T-helper 22 cell (primary cell): ENCODE measurements at places on chromosomes 5 and 9.

DNA sequence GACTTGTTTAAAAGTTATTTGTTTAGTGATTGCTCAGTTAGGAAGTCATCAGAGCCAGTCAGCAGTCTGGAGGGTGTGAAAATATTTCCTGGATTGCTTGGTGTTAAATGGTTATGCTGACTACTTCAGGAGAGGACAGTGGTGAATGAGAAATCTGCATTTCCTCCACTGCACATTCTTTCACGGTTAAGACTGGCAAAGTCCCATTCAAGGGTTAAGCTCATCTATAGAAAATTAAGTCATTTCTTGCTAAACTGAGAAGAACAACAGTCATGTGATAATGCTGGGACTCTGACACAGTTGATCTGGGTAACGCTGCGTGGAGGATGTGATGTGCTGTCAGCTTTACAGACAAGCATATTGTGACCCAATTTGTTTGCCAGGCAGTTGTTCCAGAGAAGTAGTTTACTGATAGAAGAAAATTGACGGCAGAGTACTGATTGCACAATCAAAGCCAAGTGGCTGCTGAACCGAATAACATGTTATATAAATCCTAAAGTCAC, 80.4 kb downstream of the GRAMD2B start:
- DNase-seq = no peak

DNA sequence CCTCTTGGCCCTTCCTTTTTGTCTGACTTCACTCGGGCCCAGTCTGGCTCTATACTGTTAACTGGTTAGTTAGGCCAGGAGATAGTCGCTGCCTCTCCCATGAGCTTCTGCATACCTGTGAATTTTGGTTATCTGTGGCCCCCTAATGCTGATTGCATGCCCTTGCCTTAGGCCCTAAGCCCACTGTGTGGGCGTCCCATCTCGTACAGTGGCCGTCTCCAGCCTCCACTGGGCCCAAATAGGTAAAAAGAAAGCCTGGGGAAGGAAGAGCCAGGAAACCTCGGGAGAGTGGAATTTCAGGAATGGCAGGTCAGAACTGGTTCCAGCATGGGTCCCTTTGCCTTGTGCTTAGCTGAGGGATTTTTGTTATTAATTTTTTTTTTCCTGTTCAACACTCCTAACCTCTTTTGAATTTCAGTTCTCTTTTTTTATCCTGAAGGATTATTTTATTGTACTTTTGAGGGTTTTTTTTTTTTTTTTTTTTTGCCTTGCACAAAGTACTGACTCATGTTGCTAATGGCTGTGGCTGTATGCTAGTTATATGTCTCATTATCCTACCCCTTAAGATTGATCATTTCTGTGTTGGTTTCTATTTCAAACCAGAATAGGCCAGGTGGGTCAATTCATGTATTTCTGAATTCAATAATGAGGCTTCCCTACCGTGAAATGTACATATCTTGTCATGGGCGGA, 3.4 kb downstream of the PRRC2B start:
- no peak for DNase-seq

GRCh38 chr9:27548055-27548741, 18.6 kb upstream of the MOB3B start:
- no peak for DNase-seq

GRCh38 chr5:27830546-27830945, 792.2 kb upstream of the CDH9 start:
- no peak for DNase-seq

GRCh38 chr5:88761269-88761850, 121.6 kb downstream of the MEF2C start:
- no peak for DNase-seq

- DNase-seq = no peak
Observed at GRCh38 chr9:107299437-107299836, 16.4 kb downstream of the RAD23B start.

GRCh38 chr9:105864248-105864898, 170.0 kb downstream of the TMEM38B start:
- no peak for DNase-seq

- DNase-seq = no peak
Observed at GRCh38 chr5:138502121-138502520, 36.8 kb downstream of the EGR1 start.

- DNase-seq = peak; percentile 6
Observed at GRCh38 chr9:893843-894420, 52.4 kb downstream of the DMRT1 start.

DNA sequence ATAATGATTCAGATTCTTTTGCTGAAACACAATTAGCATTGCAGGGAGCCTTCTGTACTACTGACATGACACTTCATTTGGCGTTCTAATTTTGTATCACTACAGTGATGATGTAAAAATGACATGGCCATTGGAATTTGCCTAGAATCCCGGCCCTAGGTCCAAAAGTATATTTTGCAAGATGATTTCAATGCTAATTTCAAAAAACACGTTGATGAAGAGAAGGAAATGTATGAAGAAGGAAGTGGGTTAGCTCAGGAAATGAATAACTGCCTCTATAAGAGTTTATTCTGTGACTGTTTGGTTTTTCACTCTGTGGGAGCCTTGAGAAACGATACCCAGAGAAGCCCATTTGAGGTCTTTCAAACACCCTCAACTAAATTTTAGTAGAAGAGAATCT, 59.3 kb downstream of the OSTF1 start:
- DNase-seq = no peak

DNA sequence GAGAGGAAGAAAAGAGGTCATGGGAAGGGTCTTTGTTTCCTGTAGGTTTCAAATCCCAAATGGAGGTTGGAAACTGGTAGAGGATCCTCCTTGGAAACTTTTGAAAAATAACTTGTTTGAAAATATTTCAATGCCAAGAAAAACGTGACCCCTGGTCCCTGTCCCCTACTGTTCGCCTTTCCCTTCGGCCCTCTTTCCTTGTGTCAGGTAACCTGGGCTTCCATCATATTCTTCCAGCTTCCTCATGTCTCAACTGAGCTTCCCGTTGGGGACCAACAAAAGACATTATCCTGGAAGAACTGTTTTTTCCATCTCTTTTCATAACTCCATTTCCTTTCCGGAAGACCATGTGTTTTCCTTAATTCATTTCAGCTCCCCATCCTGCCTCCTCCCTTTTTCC, 266.8 kb upstream of the ANKRD55 start:
- DNase-seq = no peak

DNA sequence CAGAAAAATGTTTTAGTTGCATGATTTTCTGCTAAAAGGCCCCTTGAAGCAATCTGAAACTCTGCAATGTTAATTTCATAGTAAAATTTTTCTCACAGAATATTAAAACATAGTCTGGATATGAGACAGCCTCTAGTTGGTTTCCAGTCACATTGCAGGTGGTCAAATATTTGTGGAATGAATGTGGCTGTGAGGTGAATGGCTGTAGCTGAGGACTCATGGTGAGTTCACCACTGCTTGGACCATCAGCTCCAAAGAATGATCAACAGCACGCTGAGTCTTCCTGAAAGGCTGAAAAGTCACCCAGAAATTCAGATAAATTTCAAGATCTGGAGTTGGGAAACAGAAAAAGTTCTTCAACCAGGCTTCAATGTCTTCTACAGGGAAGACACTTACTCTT, 79.8 kb downstream of the MAT2B start:
- no peak for DNase-seq

- no peak for DNase-seq
Observed at GRCh38 chr9:126794441-126794840, 10.4 kb upstream of the ZBTB43 start.

DNA sequence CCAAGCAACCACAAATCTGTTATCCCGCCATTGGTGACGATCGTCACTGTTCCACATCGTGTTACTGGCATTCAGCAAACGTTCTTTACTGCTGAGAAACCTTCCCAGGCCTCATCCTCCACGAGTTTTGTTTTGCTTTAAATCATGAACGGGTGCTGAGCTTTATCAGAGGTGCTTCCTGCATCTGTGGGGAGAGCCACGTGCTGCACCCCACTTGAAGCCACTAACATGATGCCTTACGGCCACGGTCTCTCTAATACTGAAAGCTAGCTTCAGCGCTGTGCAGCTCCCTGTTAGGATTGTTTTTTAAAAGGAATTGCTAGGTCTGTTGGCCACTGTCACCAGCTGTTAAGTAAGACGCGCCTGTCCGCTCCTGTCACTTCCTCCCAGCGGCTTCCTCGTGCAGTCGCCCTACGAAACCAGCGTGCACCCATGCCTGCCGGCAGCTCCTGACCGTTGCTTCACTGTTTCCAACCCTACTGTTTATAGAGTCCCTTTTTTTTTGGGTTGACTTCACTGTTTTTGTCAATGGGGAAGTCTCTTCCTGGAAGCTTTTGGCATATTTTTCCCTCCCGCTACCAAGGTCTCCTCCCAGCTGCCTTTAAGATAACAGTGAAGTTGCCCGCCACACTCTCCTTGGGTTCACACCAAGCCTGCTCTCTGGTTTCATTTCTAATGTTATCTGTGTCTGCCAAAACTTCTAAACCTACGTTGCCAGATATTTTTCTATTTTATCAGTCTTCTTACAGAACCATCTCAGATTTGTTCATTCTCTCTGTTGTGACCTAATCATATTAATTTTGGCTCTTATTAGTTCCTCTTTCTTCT, 20.3 kb downstream of the LPCAT1 start:
- DNase-seq = no peak

GRCh38 chr5:141349917-141350619, at the start of gene PCDHGB1:
Gene PCDHGB1 (plus strand): TSS chr5:141350099. CDS start chr5:141350261, 162 bp downstream.
- DNase-seq = no peak

DNA sequence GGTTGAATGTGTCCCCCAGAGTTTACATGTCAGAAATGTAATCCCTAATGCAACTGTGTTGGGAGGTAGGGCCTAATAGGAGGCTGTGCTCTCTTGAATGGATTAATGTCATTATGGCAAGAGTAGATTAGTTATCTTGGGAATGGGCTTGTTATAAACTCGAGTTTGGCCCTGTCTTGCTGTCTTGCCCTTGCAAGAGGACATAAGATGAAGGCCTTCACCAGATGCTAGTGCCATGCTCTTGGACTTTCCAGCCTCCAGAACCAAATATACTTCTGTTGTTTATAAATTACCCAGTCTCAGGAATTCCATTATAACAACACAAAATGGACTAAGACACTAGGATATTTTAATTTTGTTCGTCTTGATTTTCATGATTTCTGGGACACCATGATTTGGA, 5.4 kb downstream of the PIK3R1 start:
- no peak for DNase-seq

GRCh38 chr5:153211076-153211475, 279.4 kb upstream of the GRIA1 start:
- DNase-seq = no peak

DNA sequence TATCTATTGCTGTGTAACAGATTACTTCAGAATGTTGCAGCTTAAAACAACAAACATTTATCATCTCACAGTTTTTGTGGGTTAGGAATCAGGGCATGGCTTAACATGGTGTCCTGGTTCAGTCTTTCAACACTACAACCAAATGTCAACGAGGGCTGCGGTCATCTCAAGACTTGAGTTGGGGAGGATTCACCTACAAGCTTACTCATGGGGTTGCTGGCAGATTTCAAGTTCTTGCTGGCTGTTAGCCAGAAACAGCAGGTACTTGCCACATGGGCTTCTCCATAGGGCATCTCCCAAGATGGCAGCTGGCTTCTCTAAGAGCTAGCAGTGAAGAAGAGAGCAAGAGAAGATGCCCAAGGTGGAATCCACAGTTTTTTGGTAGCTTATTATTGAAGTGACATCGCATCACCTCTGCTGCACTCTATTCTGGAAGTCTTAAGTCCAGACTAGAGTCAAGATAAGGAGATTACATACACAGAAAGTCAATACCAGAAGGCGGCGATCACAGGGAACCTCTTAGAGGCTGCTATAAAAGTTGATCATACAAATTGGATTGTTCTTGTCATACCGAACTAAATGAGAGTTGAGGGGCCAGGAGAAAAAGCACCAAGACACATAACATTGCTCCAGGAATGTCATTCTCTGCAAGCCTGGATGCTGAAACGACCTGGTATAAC, 42.2 kb downstream of the C9orf153 start:
- no peak for DNase-seq

DNA sequence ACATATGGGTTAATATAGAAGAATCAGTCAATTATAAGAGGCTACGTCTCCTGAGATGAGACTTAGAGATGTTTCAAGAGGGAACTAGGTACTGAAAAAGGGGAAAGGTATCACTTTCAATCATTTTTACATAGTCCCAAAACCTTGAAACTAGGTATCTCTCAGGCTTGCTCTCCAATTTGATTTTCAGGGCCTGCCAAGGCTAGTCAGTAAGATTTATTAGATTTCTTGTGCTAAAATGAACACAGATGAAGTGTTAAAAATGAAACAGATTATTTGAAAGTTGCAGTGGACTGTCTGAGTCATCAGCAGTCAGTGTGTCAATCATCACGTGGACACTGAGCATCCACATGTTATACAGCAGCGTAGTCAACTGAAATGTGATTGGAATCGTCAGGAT, 591.1 kb downstream of the DTWD2 start:
- DNase-seq = no peak

GRCh38 chr9:75039801-75040200, 11.7 kb upstream of the CARNMT1 start:
- DNase-seq = no peak

- no peak for DNase-seq
Observed at GRCh38 chr5:180787711-180788431, 14.7 kb downstream of the MGAT1 start.

DNA sequence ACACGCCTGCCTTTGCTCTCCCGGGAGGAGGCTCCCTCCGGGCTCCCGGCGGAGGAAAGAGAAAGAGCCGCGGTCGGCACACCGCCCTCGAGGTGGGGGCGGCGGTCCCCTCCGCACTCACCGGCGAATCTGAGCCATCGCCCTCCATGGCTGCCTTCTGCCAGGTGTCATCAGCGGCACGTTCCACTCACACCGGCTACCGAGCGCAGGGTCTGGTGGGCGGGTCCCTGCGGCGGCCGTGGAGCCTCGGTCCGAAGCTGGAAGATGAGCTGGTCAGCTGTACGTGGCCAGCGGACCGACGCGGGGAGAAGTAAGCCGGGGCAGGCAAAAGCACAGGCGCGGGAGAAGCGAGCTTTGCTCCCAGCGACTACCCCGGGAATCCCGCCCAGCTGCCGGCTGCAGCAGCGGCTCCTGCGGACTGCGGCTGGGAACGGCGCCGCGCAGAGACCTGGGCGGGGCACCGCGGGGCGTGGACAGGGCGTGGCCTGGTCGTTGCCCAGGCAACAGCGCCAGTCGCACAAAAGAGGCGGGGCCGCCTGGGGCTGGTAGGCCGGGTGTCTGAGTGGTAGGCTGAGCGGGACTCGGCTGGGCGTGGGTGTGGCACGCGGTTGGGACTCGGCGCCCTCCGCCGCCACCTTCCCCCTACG, at the start of gene TRIM36:
Gene TRIM36 (minus strand): TSS at position 422 of the 647 bp plus-strand sequence. CDS start 274 bp downstream, at position 148.
- peak; percentile 78 for DNase-seq

DNA sequence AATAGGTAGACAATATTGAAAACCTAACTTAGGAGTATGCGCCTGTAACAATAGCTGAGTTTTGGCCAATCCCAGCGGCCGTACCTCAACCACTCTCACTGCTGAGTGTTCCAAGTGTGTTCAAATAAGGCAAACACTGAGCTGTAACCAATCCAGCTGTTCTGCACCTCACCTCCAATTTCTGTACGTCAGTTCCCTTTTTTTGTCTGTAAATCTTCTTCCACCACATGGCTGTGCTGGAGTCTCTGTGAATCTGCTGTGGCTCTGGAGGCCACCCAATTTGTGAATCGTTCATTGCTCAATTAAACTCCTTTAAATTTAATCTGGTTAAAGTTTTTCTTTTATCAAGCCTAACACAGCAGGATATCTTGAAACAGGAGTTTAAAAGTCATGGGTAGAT, 116.3 kb downstream of the SLC28A3 start:
- DNase-seq = no peak

- DNase-seq = no peak
Observed at GRCh38 chr5:61167382-61167781, 5.1 kb upstream of the SMIM15 start.

- DNase-seq = no peak
Observed at GRCh38 chr5:10513501-10514442, 50.1 kb upstream of the ANKRD33B start.
